Prostate gland (tissue), 2 donors: ENCODE measurements at places on chromosomes 6 and 20. TPM values are rescaled to one million over a fixed set of nuclear protein-coding genes. Genes with fewer than 3 reads are reported as not detected.

Gene RAET1G
- total RNA-seq: 4.4 TPM

Gene DOK5
- 1.2 TPM for total RNA-seq

Gene RIPOR3
- 0.55 TPM for total RNA-seq

Gene PKHD1
- total RNA-seq: 0.46 TPM

Gene NRSN1
- not detected for total RNA-seq

Gene TCF21
- total RNA-seq: 4.9 TPM

Gene TUBB
- 270 TPM for total RNA-seq

Gene HLA-DOA
- 7.2 TPM for total RNA-seq

Gene LY6G5C
- total RNA-seq: 1.6 TPM

Gene BRD2
- total RNA-seq: 153 TPM

Gene SNX21
- total RNA-seq: 60.4 TPM

Gene MDN1
- 26.2 TPM for total RNA-seq

Gene TBXT
- not detected for total RNA-seq

Gene RBPJL
- not detected for total RNA-seq

Gene PRR18
- total RNA-seq: not detected

Gene CCDC28A
- total RNA-seq: 36.3 TPM

Gene SYNCRIP
- 49.7 TPM for total RNA-seq

Gene XRN2
- total RNA-seq: 51.3 TPM

Gene GFOD1
- total RNA-seq: 12.2 TPM

Gene SLC17A3
- total RNA-seq: not detected

Gene PRSS35
- not detected for total RNA-seq

Gene HSPA12B
- 3.9 TPM for total RNA-seq

Gene NNAT
- total RNA-seq: 4.3 TPM

Gene DNMT3B
- total RNA-seq: 11.5 TPM

Gene KCNQ5
- 4.1 TPM for total RNA-seq

Gene FAM209B
- total RNA-seq: 7.6 TPM

Gene HLA-DQA1
- 2.4 TPM for total RNA-seq

Gene KHDC1L
- total RNA-seq: 4.7 TPM

Gene ZSCAN23
- total RNA-seq: 5.3 TPM

Gene PNPLA1
- total RNA-seq: 2.0 TPM

Gene MYBL2
- total RNA-seq: 11.6 TPM

Gene MLIP
- 1.9 TPM for total RNA-seq

Gene ETV7
- 0.74 TPM for total RNA-seq

Gene STAU1
- 94.7 TPM for total RNA-seq

Gene TAGAP
- 4.8 TPM for total RNA-seq

Gene NT5DC1
- 26.1 TPM for total RNA-seq

Gene MCCD1
- total RNA-seq: not detected
